ENCODE measurements at places on chromosomes 1 and 21. TPM values are rescaled to one million over a fixed set of nuclear protein-coding genes. Genes with fewer than 3 reads are reported as not detected.
A peak's percentile ranks its signal among the peaks of the same experiment; 100 is the strongest.

DNA sequence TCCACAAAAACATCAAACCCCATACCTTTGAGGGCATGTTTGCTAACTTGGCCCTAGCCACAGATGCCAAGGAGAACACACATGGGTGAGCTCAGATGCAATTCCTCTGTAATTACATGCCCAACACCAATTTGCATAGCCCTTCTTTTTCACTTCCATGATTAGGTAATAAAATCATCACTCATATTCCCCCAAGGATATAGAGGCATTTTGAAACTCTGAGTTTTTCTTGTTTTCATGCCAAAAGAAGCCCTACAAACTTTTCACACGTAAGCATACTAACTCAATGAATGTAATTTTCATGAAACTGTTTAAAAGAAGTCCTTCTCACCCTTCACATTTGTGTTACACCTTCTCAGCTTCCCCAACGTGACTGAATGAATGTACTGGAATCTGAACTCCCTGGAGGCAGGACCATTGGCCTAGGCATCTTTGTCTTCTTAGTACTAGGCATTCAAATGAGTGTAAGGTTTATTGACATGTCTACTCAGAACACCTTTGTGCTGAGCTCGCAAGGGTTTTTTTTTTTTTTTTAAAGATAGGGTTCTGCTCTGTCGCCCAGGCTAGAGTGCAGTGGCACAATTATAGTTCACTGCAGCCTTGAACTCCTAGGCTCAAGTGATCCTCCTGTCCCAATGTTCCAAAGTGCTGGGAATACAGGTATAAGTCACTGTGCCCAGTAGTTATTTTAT is 31.0 kb downstream of the FBXO42 start:
- H3K27ac ChIP-seq = peak overlapping the region; percentile 17
- no peak overlapping the region for H3K4me3 ChIP-seq
- no peaks in the 10 kb centered on the region for H3K36me3 ChIP-seq
- H3K27me3 ChIP-seq = no peaks in the 10 kb centered on the region
- DNase-seq = peak; percentile 10

SLC22A15 gene
- 1.7 TPM for polyA plus RNA-seq

DNA sequence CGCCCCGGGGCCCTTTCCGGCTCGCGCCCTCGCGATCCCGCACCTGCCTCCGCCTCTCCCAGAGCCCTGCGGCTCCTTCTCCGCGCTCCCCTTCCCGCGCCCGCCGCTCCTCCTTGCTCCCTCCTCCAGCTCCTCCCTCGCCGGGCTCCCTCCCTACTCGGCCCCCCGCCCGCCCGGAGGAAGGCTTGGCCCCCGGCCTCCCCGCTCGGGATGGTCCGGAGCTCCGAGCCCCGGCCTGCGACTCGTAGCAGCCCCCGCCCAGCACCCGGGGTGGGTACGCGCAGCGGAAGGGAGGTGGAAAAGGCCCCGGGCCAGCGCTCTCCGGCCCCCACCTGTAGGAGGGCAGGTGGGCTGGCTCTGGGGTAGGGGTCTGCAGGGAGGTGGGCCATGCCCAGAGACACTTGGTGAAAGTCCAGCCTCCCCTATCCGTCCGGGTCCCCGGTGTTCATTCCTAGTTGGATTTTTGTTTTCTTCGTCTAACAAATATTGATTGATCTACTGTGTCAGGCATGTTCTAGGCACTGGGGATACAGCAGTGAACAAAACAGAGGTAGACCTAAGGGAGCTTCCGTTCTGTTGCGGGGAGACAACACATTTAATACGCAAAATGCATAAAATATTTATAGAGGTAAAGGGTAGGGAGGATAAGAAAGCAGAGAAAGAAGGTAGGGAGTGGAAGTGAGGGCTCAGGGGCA is at the start of gene HTR1D:
Gene HTR1D (minus strand): TSS at position 82 of the 695 bp plus-strand sequence. CDS start 23,283 bp downstream, outside the sequence.
- peak within 1 kb of the TSS; percentile 64 for H3K4me3 ChIP-seq
- H3K27me3 ChIP-seq = peaks cover 5% of the 10 kb centered on the region
- peaks cover 31% of the 10 kb centered on the region for H3K4me1 ChIP-seq

DNA sequence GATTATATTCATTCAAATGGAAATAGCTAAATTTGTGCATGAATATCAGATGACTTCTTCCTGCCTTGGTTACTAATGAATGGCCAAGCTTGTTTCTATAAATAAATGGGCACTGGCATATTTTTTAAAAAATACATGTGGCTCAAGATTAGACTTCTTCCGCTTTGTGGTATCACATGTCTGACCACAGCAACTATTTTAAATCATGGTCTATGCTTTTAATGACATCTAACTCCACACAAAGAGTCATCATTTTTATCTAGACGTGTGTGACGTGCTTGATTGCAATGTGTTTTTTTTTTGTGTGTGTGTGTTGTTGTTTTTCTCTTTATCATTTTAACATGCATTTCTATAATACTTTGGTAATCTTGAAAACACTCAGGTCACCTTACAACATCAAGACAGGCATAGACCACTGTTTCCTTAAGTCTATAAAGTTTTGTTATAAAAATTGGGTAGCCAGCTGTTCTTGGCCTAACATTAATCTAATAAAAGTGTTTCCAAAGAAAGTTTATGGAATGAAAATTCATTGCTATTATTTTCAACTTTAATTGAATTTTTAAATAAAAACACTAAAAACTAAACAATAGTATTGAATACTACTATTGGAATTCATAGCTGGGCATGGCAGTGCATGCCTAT is 29.5 kb downstream of the RGS1 start:
- no peak for DNase-seq
- H3K36me3 ChIP-seq = no peaks in the 10 kb centered on the region
- no peak overlapping the region for H3K4me3 ChIP-seq
- H3K4me1 ChIP-seq = peaks cover 9% of the 10 kb centered on the region
- H3K27ac ChIP-seq = no peak overlapping the region

DNA sequence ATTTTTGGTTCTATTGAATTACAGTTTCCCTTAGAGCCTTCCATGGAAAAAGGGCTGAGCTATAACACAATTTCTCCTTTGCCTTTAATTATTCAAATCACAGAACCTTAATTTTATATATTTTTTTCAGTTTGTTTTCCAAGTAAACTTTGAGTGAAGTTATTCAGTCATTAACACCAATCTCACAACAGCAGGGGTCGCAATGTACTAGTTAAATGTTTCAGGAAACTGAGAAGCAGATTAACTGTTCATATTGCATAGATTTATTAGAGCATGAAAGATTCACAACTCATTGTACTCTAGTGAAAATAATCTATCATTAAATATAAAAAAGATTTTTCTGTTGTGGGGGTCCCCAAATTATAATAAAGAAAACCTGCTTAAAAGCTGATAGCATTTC is 64.1 kb downstream of the KIFAP3 start:
- DNase-seq = peak; percentile 44
- H3K27ac ChIP-seq = no peak overlapping the region

DNA sequence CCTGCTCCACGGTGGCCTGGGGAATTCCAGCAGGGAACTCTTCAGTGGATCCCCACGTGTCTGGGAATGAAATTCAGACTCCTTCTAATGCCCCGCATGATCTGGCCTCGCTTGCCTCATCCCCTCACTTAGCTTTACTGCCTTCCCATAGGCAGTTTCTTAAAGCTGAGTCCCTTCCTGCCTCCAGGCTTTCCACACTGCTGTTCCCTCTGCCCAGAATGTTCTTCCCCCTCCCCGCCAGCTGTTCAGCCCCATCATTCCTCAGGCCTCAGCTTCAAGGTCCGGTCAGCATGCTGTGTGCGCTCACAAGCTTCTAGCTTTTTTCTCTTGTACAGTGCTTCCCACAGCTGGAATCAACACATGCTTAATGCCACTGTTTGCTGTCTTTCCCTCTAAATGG is 54.9 kb upstream of the WASF2 start:
- H3K27me3 ChIP-seq = no peaks in the 10 kb centered on the region
- no peak overlapping the region for H3K27ac ChIP-seq
- H3K4me3 ChIP-seq = no peak overlapping the region
- peaks cover 4% of the 10 kb centered on the region for H3K36me3 ChIP-seq
- peaks cover 55% of the 10 kb centered on the region for H3K4me1 ChIP-seq

DNA sequence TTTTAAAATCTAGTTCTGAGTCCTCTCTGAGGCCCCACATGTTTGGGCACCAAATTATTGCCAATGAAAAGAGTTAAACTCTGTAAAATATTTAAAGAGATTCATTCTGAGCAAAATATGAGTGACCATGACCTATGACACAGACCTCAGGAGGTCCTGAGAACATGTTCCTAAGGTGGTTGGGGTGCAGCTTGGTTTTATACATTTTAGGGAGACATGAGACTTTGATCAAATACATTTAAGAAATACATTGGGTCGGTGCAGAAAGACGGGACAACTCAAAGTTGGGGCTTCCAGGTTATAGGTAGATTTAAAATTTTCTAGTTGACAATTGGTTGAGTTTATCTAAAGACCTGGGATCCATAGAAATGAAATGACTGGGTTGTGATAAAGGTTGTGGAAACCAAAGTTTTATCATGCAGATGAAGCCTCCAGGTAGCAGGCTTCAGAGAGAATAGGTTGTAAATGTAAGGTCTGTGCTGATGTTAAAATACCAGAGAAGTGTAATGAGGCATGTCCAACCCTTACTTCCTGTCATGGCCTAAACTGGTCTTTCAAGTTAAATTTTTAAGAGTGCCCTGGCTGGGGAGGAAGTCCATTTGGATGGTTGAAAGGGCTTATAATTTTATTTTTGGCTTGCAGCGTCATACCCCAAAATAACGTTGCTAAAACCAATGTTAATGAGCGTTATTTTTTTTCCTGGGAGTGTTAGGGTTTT is 274.9 kb downstream of the NUF2 start:
- H3K4me1 ChIP-seq = no peaks in the 10 kb centered on the region
- no peaks in the 10 kb centered on the region for H3K27me3 ChIP-seq
- H3K4me3 ChIP-seq = no peak overlapping the region
- DNase-seq = no peak
- no peaks in the 10 kb centered on the region for H3K36me3 ChIP-seq
- no peak overlapping the region for H3K27ac ChIP-seq

DNA sequence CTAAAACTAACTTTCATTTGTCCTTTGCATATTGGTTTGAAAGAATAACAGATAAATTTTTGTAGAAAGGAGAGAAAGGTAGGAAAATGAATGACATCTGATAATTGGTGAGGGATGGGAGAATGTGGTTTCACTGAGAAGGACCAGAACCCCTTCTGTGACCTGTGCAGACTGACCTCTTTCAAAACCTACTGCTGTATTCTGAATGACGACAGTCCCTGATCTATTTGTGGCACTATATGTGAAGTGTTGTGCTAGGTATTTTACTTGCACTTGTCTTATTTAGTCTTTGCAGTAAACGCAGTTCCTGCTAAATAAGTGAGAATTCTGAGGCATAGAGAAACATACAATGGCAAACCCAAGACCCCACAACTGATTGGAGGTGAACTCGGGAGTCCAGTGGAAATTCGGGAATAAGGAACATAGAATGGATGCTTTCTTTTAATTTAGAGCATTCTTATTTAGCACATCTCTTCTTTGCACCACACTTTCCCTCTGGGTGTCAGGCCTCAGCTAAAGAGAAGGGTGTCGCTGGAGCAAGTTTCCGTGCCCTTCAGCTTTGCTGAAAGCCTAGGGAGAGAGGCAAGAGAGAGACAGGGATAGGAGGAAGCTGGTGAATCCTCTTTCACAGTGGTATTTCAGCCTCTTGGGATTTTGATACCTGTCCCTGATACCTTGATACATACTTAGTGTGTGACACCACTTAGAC is 230.2 kb downstream of the PAPPA2 start:
- H3K27ac ChIP-seq = no peak overlapping the region
- no peaks in the 10 kb centered on the region for H3K36me3 ChIP-seq
- DNase-seq = no peak
- no peak overlapping the region for H3K4me3 ChIP-seq
- H3K4me1 ChIP-seq = no peaks in the 10 kb centered on the region

- H3K4me1 ChIP-seq = no peaks in the 10 kb centered on the region
- no peak overlapping the region for H3K27ac ChIP-seq
- H3K36me3 ChIP-seq = peaks cover 63% of the 10 kb centered on the region
- DNase-seq = no peak
Measured at GRCh38 chr1:53822931-53823330, 15.2 kb downstream of the NDC1 start.

- no peaks in the 10 kb centered on the region for H3K27me3 ChIP-seq
- H3K36me3 ChIP-seq = 0 out of 3 replicates have a peak, but pooled peaks cover 5% of the 10 kb centered on the region
- peak; percentile 33 for DNase-seq
- H3K27ac ChIP-seq = peak overlapping the region; percentile 87
Measured at GRCh38 chr1:173475564-173476196, 1.5 kb upstream of the PRDX6 start.

DNA sequence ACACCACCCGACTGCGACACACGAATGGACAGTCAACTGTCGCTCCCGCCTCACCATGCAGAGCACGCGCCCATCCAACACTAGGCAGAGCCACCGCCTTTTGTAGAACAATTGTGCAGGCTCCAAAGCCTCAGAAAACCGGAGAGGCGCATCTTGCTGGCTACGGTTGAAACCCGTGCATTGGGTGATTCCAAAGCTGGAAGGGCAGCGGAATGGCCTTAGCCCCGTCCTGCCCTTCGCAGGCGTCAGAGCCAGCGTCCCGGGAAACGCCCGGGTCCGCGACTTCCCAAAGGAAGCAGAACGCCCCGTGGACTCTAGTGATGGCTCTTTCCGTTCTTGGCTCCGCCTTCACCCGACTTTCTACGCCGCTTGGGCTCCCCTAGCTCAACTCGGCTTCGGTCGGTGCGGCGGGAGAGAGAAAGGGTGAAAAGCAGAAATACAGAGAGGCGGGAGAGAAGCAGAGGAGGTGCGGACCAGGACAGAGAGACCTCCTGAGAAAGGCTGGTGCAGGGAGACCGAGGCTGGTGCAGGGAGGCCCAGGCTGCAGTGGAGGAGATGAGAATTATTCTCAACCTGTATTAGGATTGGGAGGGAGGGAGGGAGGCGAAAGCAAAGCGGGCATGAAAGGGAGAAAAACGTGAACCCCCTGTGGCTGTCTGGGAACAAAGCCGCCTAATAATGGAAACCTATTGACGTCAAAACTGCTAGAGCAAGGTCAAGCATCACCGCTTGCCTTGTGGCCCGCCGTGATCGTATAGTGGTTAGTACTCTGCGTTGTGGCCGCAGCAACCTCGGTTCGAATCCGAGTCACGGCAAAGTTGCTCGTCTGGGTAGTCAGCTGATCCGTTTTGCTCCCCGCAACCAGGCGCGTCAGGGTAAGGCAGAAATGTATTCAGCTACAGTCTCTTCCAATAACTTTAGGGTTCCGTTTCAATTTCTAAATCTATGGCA is 99.5 kb downstream of the PRKAB2 start:
- H3K36me3 ChIP-seq = no peaks in the 10 kb centered on the region
- no peak overlapping the region for H3K27ac ChIP-seq
- no peak for DNase-seq
- H3K27me3 ChIP-seq = peaks cover 44% of the 10 kb centered on the region
- no peak overlapping the region for H3K4me3 ChIP-seq

- H3K4me3 ChIP-seq = peak overlapping the region; percentile 77
- H3K27ac ChIP-seq = peak overlapping the region; percentile 87
- DNase-seq = no peak
Measured at GRCh38 chr1:36400514-36400824, 2.8 kb upstream of the LSM10 start.

DNA sequence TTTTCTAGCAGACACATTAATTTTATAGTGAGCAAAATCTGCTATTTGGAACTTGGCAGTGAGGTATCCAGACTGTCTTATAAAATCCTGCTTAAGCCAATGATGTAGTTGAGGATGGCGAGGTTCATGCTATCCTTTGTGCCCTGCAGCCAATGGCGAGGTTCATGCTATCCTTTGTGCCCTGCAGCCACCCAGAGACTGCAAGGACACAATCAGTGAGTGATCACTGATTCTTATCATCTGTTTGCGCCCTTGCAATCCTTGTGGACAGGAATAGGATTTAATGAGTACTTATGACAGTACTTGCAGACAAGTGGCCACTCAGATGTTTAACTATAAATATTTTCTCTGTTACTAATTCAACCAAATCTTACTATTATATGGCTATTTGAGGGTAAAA is 112.6 kb downstream of the EIF4G3 start:
- H3K4me3 ChIP-seq = no peak overlapping the region
- no peak for DNase-seq
- H3K27me3 ChIP-seq = no peaks in the 10 kb centered on the region

All from HepG2 (cell line).